ENCODE measurements at places on chromosomes 16 and 17.

- no peak for DNase-seq
These were observed 29.7 kb downstream of the DUSP14 start for GRCh38 chr17:37519251-37519985.

- no peak for DNase-seq
These were observed 12.6 kb upstream of the SLC12A3 start for GRCh38 chr16:56852401-56852730.

GRCh38 chr17:63071797-63072196 is 105.8 kb downstream of the TANC2 start:
- no peak for DNase-seq

- DNase-seq, result no peak
These were observed 5.4 kb downstream of the CDK5R1 start for GRCh38 chr17:32492264-32492589.

DNA sequence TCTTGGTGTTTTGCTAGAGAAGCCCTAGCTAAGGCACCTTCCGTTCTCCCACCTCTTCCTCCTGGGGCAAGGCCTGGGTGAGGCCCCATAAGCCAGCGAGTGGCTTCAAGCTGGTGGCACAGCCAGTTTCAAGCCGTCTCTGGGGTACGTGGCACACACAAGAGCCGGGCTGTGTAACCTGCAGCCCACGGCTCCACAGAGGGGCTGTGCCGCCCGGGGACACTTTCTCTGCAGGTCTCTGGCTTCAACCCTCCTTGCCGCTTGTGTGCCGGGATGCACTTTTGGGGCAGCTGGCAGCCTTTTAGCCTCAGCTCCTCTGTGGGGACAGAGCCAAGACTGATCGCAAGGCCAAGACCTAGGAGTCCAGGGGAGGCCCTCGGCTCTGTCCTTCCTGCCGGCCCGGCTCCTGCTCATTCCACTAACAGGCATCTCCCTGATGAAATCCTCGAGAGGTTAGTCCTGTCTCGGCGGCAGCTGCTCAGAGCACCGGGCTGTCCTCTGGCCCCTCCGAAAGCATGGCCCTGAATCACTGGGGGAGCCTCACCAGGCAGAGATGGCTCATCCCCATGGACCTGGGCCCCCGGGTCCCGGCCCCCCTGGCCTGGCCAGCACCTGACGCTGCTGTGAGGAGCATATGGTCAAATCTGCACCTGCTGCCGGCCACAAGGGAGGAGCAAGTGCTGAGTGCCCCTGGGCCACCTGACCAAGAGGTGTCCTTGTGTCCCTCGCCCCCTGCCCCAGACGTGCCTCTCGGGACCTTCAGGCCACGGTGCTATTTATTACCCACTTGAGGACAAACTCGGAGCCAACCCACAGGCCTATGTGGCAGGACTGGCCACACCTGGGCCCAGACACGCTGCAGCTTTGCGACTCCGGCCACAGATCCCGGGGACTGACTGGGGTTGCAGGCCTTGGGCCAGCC is 98.5 kb downstream of the METRNL start:
- peak; percentile 9 for DNase-seq

DNA sequence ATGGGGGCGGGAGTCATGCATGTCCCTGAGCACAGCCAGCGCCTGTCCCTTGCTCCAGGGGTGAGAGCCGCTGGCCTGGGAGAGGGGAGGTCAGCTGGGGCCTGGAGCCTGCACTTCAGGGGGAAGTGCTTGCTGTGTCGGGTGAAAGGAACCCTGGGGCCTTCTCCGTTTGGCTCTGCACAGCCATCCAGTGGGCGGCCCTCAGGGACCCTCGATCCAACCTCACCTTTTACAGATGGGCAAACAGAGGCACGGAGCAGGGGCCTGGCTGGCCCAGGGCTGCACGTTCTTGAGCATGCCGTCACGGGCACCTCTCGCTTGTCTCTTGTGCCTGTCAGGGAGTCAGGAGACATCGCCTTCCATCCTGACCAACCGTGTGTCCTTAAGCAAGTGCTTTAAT is 1.8 kb downstream of the SNX20 start:
- DNase-seq, result no peak

- DNase-seq, result no peak
These were observed 515 bp downstream of the SUMO2 start for GRCh38 chr17:75182319-75182568.

GRCh38 chr17:33868899-33869298 is 386.2 kb upstream of the CCL2 start:
- DNase-seq, result no peak

GRCh38 chr16:67013823-67014633 is 14.9 kb upstream of the CBFB start:
- peak; percentile 86 for DNase-seq

DNA sequence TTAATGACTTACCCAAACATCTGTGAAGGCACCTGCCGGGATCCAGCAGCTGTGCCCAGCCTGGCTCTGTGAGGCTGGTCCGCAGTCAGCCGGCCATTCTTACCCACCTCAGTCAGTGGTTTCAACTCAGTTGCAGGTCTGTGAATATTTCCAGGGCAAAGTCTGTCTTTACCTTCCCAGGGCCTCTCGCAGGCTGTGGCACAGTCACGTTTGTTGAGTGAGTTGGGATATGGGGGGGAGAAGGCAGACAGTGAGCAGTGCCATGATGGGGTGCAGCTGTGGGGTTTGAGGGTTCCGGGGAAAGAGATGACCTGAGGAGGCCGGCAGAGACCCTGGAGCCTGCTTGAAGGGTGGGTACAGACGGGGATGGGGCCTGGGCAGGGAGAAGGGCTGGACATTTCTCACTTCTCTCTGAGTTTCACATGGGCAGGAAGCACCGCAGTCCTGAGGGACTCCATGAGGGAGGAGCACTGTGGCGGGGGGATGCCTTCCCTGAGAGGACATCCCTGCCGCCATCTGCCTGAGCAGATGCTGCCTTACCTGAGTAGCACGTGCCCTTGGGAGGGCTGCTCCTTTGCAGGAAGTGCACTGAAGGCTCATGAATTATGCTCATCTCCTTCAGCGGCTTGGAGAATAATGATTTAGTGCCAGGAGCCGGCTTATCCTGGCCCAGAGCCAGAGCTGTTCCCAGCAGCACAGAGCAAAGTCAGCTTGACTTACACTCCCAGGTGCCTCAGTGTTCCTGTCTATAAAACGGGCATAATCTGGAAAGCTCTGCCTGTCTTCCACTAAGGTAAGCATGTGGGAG is 48.1 kb downstream of the KSR1 start:
- no peak for DNase-seq
